ENCODE measurements at places on chromosomes 3 and 15. TPM values are rescaled to one million over a fixed set of nuclear protein-coding genes. Genes with fewer than 3 reads are reported as not detected.

The MORC1 gene
- not detected for total RNA-seq

- no peak for DNase-seq
Measured at GRCh38 chr15:74170875-74171578, 2.5 kb upstream of the ISLR start.

DNA sequence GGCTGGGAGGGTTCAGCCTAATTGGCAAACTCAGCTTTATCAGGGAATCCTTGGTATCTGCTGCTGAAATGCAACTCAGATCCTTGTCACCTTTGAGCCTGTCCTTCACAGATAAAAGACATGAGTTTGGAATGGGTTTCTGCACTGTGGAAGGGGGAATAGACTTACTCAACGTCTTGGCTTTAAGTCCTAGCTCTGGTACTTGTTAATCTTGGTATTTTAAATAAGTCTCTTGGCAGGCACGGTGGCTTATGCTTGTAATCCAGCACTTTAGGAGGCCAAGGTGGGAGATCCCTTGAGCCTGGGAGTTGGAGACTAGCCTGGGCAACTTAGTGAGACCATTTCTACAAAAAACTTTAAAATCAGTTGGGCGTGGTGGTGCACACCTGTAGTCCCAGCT is 55.1 kb upstream of the ATOSA start:
- no peak for DNase-seq

DNA sequence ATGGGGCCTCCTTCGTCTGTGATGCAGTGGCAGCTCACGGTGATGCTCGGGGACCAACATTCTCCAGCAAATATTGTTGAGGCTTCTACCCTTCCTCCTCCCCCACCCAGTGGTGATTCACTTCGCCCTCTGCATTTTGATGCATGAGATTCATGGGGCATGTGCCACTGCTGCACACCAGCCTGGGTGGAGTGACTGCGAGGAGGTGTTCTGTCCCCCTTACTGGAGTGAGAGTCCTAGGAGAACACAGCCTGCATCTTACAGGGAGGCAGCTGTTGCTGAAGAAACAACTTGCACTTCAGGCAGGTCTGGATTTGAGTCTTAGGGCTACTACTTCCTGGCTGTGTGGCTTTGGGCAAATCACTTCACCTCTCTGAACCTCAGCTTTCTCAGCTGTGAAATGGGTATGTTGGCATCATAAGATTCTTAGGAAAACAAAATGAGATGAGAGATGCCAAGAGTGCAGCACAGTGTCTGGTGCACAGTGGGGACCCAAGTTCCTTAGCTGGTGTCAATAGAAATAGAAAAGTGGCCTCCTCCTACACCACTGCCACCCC is 10.2 kb upstream of the SKOR1 start:
- no peak for DNase-seq
